HuH-7 (cell line): ENCODE measurements at places on chromosomes 11 and 22.

GRCh38 chr22:45818424-45819085 is 146.9 kb downstream of the ATXN10 start:
- no peak for DNase-seq

GRCh38 chr11:15034687-15035267 is 38.6 kb upstream of the CALCB start:
- DNase-seq, result no peak

GRCh38 chr11:77589521-77590193 is at the start of gene AQP11:
Gene AQP11, plus strand, starts transcription at chr11:77589953. Its CDS starts 40 bp downstream, at chr11:77589993.
- peak; percentile 84 for DNase-seq

DNA sequence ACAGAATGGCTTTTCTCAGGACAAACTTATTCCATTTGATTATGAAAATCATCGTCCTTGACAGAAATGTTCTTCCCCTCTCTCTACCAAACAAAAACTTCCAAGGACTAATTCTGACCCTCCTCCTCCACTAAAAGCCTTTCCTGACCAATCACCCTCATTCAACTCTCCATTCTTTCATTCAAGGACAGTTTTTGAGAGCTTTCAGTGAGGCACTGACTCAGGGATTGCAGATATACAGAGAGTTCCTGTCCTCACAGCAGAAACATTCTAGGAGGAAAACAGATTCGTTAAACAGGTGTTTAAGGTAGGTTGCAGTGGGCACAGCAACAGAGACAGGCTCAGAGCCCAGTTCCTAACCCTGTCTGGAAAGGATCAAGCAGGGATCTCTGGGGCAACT is 41.5 kb downstream of the OR4D9 start:
- no peak for DNase-seq

DNA sequence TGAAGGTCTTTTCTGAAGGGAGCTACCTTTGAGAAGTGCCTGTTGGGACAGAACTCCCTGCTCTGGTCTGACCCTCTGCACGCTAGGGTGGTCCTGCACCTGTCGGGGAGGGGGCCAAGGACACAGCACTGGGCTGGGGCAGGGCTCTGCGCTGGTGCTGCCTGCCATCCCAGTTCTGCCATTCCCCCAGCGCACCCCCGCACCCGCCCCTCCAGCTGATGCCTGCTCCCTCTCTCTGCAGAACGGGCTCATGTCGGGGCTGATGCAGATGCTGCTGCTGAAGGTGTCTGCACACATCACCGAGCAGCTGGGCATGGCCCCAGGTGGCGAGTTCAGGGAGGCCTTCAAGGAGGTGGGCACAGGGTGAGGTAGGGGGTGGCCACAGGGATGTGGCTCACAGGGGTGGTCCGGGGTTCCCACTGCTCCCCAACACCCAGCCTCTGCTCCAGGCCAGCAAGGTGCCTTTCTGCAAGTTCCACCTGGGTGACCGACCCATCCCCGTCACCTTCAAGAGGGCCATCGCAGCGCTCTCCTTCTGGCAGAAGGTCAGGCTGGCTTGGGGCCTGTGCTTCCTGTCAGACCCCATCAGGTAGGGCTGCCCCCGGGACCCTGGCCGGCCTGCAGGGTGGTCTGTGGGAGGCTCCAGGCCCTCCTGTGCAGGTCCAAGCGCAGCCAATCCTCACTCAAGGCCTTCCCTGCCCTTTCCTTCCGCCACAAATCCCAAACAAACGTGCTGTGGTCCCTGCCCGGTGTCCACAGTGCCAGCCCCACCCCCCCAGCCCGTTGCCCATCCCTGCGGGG is 3.6 kb upstream of the SELENOO start:
- DNase-seq, result no peak

DNA sequence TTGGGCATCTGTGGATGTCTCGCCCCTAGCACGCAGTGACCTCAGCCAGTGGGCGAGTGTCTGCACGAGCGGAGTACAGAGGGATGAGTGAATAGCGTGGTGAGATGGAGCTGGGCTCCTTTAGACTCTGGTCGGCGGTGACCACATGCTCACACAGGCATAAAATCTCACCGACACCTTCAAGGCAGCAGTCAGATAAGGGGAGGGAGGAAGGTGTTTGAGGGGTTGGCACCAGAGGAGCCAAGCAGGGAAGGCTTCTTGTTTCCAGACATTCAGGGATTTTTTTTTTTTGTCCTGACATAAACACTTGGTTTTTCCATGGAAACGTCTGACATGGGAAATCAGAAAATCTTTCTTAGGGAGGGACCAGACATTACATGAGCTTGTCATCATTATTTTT is 35.8 kb downstream of the GRIK4 start:
- no peak for DNase-seq

GRCh38 chr11:117084992-117085391 is 13.2 kb downstream of the SIK3 start:
- no peak for DNase-seq

DNA sequence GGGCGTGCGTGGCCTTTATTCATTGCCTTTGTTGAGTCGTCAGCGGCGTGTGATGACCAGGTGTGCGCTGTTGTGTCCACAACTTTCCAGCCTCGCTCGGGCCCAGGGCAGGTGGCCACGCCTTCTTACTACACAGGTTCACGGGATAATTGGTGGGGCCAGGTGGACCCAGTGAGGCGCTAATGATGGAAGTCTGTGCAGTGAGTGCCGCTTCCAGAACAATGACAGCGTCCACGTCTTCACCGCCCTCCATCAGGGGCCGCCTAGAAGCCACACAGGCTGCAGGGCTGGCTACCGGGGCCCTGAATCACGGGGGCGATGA is 1197.3 kb downstream of the BRD1 start:
- no peak for DNase-seq

GRCh38 chr11:64861227-64861975 is 16.9 kb upstream of the CDC42BPG start:
- no peak for DNase-seq

DNA sequence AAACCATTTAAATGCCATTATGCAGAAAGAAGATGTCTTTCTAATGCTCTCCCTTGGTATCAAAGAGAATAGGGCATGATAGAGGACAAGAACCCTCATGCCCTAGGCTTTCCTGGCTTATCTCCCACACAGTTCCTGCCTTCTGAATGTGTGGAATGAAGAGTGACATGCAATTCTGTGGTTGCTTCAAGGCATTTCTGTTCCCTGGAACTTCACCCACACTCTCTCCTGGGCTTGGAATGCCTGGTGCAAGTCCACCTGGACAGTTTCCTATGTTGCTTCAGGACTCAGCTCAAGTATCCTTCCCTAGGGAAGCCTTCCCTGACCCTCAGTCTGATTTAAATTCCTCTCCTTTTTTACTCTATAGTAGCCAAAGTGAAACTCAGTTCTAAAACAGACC is 53.8 kb upstream of the DRD2 start:
- no peak for DNase-seq

GRCh38 chr11:68480852-68481510 is 20.4 kb downstream of the PPP6R3 start:
- DNase-seq, result no peak

GRCh38 chr11:118572061-118572980 is at the start of gene ARCN1:
Gene ARCN1, plus strand, starts transcription at chr11:118572409. Its CDS starts 139 bp downstream, at chr11:118572548.
- peak; percentile 76 for DNase-seq

GRCh38 chr11:36116161-36116560 is 172.3 kb downstream of the LDLRAD3 start:
- DNase-seq, result no peak

GRCh38 chr22:36873614-36874308 is 13.0 kb downstream of the NCF4 start:
- peak; percentile 83 for DNase-seq

GRCh38 chr11:79344753-79345294 is 96.0 kb downstream of the TENM4 start:
- DNase-seq, result no peak

DNA sequence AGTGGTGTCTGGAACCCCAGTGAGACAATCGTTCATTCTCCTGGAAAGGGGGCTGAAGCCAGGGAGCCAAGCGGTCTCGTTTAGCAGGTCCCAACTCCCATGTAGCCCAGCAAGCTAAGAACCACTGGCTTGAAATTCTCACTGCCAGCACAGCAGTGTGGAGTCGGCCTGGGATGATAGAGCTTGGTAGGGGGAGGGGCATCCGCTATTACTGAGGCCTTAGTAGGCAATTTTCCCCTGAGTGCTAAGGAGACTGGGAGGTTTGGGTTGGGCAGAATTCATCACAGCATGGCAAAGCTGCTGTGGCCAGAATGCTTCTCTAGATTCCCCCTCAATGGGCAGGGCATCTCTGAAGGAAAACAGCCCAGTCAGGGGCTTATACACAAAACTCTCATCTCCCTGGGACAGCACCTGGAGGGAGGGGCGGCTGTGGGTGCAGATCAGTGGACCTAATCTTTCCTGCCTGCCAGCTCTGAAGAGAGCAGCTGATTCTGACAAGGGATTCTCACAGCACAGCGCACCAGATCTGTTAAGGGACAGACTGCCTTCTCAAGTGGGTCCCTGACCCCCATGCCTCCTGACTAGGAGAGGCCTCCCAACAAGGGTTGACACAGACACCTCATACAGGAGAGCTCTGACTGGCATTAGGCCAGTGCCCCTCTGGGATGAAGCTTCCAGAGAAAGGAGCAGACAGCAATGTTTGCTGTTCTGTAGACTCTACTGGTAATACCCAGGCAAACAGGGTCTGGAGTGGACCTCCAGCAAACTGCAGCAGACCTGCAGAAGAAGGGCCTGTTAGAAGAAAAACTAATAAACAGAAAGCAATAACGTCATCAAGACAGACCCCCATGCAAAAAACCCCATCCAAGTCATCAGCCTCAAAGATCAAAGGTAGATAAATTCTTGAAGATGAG is 14.8 kb downstream of the OR52M1 start:
- DNase-seq, result no peak

DNA sequence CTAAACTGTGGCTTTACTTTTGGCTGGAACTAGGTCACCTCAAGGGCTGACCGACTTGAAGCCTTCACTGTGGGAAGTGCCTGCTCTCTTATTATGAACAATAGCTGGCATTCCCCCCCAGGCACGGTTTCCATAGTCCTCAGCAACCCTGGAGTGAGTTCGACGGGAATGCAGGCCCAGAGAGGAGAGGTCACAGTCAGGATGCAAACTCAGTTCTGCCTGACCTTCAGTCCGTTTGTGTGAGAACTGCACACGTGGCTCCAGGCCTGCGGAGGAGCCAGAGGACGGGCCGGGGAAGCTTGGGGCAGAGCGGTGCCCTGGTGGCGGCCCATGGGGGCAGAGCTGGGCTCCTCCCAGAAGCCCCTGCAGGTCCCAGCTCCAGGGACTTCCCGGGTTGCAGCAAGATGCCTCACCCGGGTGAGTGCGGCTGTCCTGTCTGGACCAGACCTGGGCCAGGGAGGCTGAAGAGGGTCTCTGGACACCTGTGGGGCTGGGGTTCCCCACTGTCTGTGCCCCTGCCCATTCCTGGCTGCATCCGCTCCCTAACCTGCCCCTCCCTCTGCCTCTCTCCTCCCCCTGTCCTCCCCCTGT is 17.2 kb downstream of the SLC25A18 start:
- no peak for DNase-seq

DNA sequence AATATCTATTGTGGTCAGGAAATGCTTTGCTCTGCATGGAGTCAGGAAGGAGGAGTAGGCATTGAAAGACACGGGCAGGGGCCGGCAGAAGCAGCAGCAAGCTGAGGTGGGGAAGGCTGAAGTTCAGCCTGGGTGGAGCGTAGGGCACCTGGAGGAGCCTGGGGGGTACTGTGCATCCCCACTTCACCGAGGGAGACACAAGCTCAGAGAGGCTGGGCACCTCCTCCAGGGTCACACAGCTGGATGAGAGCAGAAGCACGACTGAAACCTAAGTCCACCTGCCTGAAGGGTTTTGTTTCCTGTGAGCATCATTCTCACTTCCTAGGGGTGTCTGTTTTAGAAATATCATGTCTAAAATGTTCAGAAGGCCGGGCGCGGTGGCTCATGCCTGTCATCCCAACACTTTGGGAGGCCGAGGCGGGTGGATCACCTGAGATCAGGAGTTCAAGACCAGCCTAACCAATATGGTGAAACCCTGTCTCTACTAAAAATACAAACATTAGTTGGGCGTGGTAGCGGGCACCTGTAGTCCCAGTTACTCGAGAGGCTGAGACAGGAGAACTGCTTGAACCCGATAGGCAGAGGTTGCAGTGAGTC is 138.3 kb downstream of the MPPED1 start:
- no peak for DNase-seq

- DNase-seq, result no peak
Measured at GRCh38 chr11:27192184-27192583, 151.6 kb downstream of the BBOX1 start.

DNA sequence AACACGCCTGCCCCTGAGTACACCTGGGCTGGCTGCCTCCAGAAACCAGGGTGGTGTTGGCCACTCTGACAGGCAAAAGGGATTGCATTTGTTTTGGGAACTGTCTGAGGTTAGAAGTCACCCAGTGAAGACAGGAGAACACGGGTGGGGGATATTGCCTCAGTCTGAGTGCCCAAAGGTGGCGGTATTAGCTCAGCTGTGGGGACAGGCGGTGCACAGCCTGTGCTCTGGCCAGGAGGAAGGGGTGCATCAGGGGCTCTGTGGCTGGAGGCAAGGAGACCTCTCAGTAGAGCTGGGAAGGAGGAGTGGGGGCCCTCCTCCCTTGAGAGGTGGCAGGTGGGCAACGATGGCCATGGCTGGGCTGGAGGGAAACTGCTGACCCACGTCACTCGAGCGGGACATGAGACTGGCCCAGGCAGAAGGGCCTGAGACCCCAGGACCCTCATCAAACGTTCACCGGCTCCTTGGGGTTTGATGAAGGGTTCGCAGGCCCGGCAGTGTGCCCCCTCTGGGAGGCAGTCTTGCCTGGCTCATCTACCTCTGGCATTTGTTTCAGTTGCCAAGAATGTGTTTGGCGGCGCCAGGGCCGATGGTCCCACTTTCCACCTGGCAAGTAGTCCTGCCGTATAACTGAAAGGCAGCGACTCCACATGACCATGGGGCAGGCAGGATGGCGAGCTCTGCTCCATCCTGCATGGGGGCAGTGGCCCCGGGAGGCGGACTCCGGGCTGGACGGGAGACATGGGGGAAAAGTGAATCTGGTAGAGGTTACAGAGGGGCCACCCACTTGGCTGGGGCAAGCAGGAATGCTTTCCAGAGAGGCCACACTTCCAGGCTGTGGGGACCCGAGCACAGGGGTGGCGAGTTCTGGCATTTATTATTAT is 52.8 kb upstream of the SMIM38 start:
- peak; percentile 73 for DNase-seq
